ENCODE measurements at places on chromosomes 2 and 18. TPM values are rescaled to one million over a fixed set of nuclear protein-coding genes. Genes with fewer than 3 reads are reported as not detected.

The LIPG gene
- total RNA-seq: 48.9 TPM

The RTP5 gene
- total RNA-seq: not detected

The TSPYL6 gene
- not detected for total RNA-seq

The IL1RL1 gene
- 1.1 TPM for total RNA-seq

The TUBA3E gene
- total RNA-seq: not detected

The HOXD1 gene
- total RNA-seq: under 0.01 TPM

The FOSL2 gene
- 42.0 TPM for total RNA-seq

The DCDC2C gene
- not detected for total RNA-seq

The STAT1 gene
- 202 TPM for total RNA-seq

The CYP26B1 gene
- total RNA-seq: 0.19 TPM

The CNDP1 gene
- total RNA-seq: not detected

The SLC8A1 gene
- 131 TPM for total RNA-seq

The PTH2R gene
- not detected for total RNA-seq

The CDH20 gene
- total RNA-seq: 0.28 TPM

The CFAP65 gene
- not detected for total RNA-seq

The MXD1 gene
- 6.5 TPM for total RNA-seq

The HPCAL1 gene
- 27.1 TPM for total RNA-seq
